Mammary epithelial cell (primary cell): ENCODE measurements at places on chromosomes 2 and 18. TPM values are rescaled to one million over a fixed set of nuclear protein-coding genes. Genes with fewer than 3 reads are reported as not detected.
A peak's percentile ranks its signal among the peaks of the same experiment; 100 is the strongest.

LRP1B gene
- 0.13 and 0.16 TPM in 2 replicates for total RNA-seq

ABHD1 gene
- not detected in 2 replicates for total RNA-seq

KCNG2 gene
- not detected in 2 replicates for total RNA-seq

ADD2 gene
- total RNA-seq: not detected in 2 replicates

MREG gene
- 20.7 TPM for total RNA-seq

TIGD1 gene
- total RNA-seq: 3.2 TPM in 2 replicates

KCNF1 gene
- total RNA-seq: 2.5 TPM

GRCh38 chr2:162915858-162916257, 77.3 kb upstream of the KCNH7 start:
- DNase-seq: no peak

DNA sequence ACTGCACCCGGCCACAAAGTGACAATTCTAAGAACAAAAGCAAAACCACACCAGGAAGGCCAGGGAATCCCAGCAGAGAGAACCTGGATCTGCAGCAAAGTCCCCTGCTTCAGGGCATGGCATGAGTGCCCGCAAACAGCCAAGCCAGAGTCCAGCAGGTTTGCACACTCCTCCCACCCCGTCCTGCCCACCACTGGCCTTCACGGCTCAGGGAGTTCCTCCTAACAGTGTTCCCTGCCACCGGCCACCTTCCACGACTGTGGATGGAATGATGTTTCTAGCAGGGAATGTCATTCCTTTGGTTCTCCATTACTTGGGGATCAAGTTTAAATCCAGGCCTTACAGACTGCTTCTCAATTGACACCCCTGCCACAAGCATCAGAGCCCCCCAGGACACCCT, 42.0 kb upstream of the B3GNT7 start:
- DNase-seq: no peak

DNA sequence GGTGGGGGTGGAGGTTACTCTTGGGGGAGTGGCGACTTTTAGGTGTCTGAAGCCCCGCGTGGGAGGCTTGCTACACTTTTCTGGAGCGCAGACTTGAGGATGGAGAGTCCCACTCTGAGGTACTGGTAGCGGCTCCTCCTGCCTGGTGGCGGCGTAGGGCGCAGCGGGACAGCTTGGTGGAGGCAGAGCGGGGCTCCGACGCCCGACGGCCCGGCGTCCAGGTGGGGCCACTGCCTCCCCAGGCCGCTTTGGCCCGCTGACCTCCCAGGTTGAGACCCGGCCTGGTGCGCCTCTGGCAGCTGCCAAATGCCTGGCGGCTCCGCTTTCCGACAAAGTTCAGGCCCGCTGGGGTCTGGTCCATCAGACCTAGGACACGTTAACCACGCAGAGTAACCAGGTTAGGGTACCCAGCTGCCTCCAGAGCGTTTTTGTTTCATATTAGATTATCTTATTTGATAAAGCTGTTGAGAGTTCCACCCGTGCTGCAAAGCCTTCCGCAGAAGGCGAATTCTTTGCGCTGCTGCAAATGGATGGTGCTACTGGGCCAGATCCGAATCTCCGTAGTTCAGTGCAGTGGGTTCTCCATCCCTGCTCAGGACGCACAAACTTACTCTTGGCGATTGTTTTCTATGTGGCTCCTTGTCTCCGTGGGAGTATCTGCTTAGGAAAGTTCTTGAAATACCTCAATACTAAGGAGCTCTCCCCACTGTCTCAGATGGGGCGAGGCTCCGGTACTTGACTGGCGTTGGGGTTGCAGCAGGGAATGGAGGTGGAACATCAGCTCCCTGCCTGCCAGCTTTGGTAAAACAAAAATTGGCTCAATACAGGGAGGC, 405.9 kb downstream of the XIRP2 start:
- peak; percentile 4 for DNase-seq

DNA sequence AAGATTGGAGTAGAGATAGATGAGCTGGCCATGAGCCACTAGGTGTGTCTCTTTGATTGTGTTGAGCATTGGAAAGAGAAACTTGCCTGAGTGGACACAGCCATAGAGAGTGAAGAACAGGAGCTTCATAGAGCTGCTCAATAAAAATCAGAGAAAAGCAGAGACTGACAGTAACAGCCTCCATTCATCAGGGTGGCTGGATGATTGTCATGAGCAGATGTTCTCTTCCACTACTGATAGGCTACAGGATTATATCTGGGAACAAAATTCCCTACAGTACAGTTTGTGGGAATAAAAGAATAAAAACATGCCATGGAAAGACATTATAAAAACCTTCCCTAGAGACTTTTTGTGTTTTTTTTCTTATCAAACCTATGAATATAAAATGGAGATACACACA, 404.8 kb upstream of the ACVR2A start:
- no peak for DNase-seq

DNA sequence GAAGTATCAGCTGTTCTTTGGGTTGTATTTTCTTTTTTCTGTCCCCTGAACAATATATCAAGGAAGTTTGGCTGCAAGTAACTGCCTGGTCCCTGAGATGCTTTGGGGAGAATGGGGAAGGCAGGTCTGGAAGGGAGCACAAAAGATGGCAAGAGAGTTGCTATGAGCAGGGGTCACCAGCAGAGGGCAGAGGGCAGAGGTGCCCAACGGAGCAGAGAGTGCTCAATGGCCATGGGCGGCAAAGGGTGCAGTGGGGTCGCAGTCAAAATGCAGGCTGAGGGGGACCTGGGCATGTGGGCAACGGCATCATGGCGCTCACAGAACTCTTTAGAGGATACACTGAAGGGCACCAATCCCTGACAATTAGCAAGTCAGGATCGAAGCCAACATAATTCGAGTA, 107.7 kb upstream of the ATP8B1 start:
- no peak for DNase-seq

DNA sequence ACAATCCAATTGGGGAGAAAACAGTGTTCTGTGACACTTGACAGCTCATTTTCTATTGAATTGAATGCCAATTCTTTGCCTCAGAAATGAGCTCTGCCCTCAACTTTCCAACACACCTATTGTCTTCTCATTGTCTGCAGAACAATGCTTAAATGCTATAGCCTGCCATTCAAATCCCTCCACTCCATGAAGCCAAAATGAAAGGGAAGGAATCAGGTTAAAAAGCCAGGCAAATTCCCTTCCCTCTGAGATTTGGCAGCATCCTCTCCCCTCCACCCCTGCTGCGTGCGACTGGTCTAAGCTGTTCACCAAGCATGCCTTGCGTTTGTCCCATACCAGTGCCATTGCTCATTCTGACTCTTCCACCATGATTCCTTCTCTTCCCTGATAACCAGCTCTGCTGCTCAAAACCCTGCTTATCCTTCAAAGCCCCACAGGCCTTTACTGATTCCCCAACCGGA, 32.4 kb upstream of the TMEM131 start:
- no peak for DNase-seq

DNA sequence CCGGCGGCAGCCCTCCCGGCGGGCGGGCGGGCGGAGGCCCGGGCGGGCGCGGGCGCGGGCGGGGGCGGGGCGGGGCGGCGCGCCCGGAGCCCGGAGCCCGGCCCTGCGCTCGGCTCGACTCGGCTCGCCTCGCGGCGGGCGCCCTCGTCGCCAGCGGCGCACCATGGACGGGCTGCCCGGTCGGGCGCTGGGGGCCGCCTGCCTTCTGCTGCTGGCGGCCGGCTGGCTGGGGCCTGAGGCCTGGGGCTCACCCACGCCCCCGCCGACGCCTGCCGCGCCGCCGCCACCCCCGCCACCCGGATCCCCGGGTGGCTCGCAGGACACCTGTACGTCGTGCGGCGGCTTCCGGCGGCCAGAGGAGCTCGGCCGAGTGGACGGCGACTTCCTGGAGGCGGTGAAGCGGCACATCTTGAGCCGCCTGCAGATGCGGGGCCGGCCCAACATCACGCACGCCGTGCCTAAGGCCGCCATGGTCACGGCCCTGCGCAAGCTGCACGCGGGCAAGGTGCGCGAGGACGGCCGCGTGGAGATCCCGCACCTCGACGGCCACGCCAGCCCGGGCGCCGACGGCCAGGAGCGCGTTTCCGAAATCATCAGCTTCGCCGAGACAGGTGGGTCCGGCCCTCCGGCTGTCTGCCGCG, at the start of gene INHBB:
Gene INHBB, plus strand, starts transcription at position 111 of the 641 bp plus-strand sequence. Its CDS starts 53 bp downstream, at position 164.
- DNase-seq: no peak

- no peak for DNase-seq
Observed at GRCh38 chr18:35289727-35290093, 319 bp downstream of the ZSCAN30 start.

- no peak for DNase-seq
Observed at GRCh38 chr2:233252227-233252626, 754 bp downstream of the ATG16L1 start.

DNA sequence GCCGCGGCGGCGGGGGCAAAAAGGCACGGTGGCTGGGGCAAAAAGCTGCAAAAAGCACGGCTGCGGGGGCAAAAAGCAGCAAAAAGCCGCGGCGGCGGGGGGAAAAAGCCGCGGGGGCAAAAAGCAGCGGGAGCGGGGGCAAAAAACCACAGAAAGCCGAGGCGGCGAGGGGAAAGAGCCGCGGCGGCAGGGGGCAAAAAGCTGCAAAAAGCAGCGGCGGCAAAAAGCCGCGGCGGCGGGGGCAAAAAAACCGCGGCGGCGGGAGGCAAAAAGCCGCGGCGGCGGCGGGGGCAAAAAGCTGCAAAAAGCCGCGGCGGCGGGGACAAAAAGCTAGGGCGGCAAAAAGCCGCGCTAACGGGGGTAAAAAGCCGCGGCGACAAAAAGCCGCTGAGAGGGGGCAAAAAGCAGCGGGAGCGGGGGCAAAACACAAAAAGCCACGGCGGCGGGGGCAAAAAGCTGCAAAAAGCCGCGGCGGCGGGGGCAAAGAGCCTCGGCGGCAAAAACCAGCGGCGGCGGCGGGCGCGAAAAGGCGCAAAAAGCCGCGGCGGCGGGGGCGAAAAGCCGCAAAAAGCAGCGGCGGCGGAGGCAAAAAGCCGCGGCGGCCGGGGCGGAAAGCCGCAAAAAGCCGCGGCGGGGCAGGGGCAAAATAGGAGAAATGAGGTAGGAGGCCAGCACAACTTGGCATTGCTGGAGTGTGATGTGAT, 123.4 kb downstream of the ANKRD30BL start:
- no peak for DNase-seq

DNA sequence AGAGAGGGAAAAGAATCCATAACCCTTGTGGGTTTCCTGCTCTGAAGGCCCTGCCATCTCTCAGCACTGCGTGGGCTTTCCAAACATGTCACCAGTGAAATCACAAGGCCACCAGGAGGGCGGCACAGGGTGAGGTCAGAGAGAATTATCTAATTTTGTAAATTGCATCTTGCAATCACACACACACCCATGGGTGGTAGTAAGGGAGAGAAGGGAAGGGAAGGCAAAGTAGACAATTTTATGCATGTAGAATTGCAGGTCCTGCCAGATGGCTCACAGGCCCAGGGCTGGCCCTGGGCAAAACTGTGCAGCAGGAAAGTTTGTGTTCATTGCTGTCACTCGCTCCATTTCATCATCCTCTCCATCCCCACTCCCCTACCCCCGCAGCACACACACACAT, 21.0 kb upstream of the ZBTB7C start:
- no peak for DNase-seq

DNA sequence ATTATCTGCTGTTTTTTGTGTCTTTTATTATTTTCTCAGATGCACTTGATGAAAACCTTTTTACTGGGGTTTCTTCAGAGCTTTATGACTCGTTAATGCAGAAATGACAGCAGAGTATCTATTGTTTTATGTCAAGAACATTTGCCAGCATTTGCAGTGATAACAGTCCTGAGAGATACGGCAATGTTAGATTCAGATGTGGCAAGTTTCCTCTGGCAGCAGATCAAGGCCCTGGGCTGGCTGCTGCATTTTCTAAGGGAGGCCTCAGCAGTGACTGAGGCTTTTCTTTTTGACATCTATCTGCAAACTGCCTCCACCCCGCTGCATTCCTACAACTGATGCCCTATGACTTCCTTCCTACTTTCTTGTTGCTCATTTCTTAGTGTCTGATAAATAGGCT, 40.2 kb downstream of the EFEMP1 start:
- no peak for DNase-seq

DNA sequence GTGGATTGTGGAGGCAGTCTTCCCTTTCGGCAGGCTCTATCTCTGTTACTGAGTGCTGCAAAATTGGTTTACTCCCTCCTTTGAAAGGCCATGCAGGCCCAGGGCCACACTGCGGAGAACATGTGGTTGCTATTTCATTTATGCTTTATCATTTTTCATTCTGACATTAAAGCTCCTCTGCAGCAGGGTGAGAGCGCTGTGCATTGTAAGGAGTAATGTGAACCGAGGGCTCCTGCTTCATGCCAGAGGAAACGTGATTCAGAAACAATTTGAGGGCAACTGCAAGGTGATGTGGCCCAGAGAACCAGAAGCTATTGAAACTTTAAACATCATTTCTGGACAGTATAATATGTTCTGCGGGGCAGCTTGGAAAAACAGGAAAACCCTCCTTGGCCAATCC, 341.6 kb upstream of the NT5C1B start:
- DNase-seq: no peak

GRCh38 chr2:232518844-232519243, 1.3 kb upstream of the PRSS56 start:
- DNase-seq: no peak

- no peak for DNase-seq
Observed at GRCh38 chr2:47815764-47816163, 32.8 kb downstream of the MSH6 start.

DNA sequence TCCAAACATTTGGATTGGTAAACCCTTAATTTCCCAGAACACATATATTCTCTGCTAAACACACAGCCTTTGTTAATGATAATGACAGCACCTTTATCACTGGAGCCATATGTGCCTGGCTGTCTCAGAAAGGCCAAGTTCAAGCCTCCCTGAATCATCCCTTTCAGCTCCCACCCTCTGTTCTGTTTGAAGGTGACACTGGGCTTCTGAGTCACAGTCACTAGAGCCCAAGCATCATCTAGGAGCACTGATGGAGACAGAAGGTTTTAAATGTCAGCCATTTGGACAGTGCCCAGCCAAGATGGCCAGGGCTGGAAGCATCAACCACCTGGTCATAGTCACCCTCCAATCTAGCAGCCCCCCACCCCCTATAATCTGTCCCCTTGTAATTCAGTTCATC, 80.6 kb downstream of the NRP2 start:
- DNase-seq: no peak

DNA sequence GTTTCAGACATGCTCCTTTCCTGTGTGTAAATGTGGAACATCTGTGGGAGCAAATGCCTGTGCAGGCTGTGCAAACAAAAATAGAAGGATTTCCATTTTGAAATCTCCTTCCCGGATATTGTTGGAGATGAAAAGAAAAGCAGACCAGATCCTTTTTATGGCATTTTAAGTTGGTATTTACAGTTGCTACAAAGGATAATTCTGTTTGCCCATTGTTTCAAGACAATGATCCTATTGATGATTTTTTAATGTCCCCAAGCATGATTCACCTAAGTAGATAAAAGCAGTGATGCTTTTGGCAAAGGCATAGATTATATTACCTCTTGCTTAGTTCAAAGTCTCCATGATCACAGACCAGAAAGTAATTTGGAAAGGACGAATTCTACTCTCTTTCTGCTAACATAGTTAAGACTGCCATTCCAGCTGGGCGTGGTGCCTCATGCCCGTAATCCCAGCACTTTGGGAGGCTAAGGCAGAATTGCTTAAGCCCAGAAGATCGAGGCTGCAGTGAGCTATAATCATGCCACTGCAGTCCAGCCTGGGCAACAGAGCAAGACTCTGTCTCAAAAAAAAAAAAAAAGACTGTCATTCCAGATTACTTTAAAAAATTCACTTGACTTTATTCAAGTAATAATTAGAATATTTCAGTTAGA, 209.6 kb upstream of the SLC39A10 start:
- DNase-seq: no peak

GRCh38 chr2:17804358-17804757, 11.9 kb upstream of the MSGN1 start:
- DNase-seq: no peak
